ENCODE measurements at places on chromosomes 16 and 17.
A peak's percentile ranks its signal among the peaks of the same experiment; 100 is the strongest.

DNA sequence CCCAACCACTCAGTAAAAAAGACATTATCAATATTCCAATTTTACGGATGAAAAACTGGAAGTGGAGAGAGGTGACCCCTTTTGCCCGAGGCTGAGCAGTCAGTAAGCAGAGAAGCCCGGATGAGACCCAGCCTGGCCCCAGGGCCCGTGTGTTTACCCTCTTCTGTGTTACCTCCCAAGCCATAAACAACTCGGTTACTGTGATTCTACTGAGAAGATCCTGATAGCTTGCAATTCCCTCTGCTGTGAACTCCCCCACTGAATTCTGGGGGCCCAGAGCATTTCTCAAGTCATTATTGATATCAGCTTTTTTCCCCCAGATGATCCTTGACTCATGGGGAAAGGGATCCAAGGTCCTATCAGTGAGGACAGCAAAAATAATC, 482.6 kb upstream of the ERCC4 start:
- DNase-seq = no peak

GRCh38 chr17:63338272-63338671, 107.8 kb downstream of the CYB561 start:
- no peak for DNase-seq

DNA sequence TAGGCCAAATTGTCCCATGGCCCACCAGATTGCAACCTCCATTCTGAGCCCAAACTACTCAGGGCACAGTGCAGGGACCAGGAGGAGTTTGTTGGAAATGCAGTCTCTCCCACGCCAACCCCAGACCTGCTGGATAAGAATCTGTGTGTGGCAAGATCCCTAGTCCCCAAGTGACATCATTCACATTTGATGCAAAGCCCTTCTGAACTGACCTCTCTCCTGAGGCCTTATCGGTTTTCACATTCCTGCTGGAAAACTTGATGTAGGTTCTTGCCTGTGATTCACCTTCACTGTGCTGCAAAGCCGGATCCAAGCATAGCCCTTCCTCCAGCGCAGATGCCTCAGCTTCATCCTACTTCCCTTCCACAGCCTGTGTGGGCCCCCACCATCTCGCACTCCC, 6.6 kb upstream of the SHCBP1 start:
- no peak for DNase-seq

- no peak for DNase-seq
These were observed 6.3 kb downstream of the ARL2BP start for GRCh38 chr16:57251352-57251751.

DNA sequence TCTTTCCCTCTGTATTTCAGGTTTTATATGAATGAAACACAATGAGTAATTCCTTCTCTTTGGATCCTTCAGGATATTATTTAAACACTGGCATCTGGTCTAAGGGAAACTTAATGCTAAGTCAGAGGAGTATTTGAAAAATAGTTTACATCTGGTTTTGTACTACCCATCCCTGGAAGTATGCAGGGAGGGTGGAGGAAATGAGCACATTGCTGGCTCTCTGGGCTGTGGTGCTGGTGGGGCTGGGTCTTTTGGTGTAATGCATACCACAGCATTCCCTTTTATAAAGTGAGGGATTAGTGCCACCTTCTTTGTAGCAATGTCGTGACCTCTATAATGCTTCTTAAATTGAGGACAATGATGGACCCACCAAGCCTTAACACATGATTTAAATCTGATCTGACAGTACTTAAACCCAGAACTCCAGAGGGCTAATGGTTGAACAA, 105.5 kb upstream of the AXIN2 start:
- DNase-seq = no peak

- no peak for DNase-seq
These were observed 9.1 kb downstream of the CA4 start for GRCh38 chr17:60158751-60159478.

GRCh38 chr17:30226878-30227277, 8.6 kb downstream of the SLC6A4 start:
- DNase-seq = no peak

DNA sequence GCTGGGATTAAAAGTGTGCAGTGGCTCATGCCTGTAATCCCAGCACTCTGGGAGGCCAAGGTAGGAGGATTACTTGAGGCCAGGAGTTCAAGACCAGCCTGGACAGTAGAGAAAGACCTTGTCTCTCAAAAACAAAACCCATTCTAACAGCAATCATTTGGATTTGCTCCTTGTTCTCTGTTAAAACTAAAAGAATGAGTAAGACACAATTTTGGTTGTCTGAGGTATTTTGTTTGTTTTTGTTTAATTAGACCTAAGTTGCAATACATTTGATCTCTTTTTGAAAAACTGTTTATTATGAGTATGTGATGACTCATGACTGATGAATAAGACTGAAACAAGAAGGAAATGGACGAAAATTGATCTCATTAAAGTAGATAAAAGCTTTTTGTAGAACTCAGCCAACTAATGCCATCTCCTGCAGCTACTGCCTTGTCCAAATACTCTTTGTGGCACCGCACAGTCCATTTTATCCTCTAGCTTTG, 29.0 kb downstream of the GLG1 start:
- no peak for DNase-seq

GRCh38 chr16:57876210-57876609, 73.9 kb upstream of the KIFC3 start:
- no peak for DNase-seq

DNA sequence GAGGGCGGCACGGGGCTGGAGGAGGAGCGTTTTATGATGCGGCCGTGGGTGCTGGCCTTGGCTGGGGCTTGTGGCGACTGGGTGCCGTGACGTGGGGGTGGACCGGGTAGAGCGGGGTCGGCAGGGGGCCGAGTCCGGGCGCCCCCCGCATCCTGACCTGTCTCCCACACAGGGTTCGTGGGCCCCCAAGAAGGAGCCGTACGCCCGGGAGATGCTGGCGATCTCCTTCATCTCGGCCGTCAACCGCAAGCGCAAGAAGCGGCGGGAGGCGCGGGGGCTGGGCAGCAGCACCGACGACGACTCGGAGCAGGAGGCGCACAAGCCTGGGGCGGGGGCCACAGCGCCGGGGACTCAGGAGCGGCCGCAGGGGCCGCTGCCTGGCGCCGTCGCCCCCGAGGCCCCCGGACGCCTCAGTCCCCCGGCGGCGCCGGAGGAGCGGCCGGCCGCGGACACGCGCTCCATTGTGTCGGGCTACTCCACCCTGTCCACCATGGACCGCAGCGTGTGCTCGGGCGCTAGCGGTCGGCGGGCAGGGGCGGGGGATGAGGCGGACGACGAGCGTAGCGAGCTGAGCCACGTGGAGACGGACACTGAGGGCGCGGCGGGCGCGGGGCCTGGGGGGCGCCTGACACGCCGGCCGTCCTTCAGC, 81.6 kb downstream of the ARHGAP23 start:
- no peak for DNase-seq

DNA sequence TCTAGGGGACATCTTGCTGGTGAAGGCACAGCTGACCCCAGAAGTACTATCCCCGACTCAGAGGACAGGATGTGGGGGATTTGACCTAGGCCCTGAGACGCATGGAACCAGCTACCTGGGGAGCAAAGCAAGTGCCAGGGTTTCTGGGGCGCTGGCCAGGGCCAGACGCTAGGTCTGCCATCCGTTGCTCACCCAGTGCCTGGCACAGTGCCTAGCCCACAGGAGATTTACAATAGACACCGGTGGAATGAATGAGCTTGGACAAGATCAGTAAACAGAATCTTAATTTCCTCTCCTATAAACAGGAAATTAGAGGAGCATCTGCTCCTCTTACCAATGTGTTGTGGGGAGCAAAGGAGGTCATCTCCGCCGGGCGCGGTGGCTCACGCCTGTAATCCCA, 5.0 kb downstream of the RPRML start:
- no peak for DNase-seq

- no peak for DNase-seq
These were observed 520.6 kb downstream of the RBFOX1 start for GRCh38 chr16:7853197-7853596.

DNA sequence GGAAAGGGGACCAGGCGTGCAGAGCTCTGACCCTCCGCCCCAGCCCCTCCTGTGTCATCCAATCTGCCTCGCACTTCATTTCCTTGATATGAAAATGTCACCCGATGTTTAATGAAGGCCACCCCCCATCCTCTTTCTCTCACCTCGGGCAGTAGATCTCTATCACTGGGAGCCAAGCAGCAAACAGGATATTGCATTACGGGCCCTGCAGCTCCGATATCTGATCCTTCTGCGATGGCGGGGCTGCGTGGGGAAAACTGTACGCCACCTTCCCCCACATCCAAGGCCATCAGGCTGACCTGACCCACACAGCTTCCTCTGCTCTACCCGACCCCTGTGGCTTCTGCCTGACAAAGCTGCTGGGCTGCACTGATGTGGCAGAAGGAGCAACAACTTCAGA, 74.9 kb downstream of the DYNLRB2 start:
- DNase-seq = peak; percentile 40

DNA sequence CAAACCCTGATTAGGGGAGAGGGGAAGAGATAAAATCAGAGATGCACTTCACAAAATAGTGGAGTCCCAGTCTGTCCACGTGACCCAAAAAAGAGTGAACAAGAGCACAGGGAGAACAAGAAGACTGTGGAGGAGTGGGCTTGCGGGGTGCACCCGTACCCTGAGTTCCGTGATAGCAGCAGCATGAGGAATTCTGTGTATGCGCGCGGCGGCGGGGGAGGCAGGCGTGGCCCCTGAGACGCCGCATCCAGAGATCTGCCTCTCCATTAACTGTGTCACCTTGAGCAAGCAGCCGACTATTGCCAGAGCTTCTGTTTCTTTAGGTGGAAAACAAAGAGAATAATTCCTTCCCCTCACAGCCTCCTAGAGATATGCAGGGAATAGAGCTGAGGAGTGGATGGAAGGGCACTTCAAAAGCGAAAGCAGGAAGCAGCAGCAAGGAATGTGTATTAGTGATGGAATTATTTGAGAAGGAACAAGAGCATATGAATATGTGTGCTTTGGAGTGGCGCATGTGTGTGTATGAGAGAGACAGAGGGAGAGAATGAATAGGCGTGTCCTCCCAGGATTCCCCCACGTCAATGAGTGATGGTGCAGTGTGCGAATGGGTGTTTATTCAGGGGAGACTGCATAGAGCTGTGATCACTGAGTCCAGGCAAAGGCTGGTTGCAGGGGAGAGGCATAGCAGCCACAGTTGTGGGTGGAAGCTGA, 10.4 kb upstream of the SOX9 start:
- no peak for DNase-seq
